ENCODE measurements at places on chromosomes 16 and 17. TPM values are rescaled to one million over a fixed set of nuclear protein-coding genes. Genes with fewer than 3 reads are reported as not detected.

Gene OR4D1
- not detected for total RNA-seq

Gene KRTAP3-2
- not detected for total RNA-seq

Gene SGCA
- not detected for total RNA-seq

Gene LRRC75A
- 0.13 TPM for total RNA-seq

Gene EMC6
- 38.4 TPM for total RNA-seq

Gene KRT27
- total RNA-seq: not detected

Gene IL34
- not detected for total RNA-seq
